Testis (tissue), 5 donors: ENCODE measurements at places on chromosomes 2 and 18.

GRCh38 chr2:219630770-219631405 is 3.5 kb downstream of the SLC4A3 start:
- peak; percentile 46 for DNase-seq

DNA sequence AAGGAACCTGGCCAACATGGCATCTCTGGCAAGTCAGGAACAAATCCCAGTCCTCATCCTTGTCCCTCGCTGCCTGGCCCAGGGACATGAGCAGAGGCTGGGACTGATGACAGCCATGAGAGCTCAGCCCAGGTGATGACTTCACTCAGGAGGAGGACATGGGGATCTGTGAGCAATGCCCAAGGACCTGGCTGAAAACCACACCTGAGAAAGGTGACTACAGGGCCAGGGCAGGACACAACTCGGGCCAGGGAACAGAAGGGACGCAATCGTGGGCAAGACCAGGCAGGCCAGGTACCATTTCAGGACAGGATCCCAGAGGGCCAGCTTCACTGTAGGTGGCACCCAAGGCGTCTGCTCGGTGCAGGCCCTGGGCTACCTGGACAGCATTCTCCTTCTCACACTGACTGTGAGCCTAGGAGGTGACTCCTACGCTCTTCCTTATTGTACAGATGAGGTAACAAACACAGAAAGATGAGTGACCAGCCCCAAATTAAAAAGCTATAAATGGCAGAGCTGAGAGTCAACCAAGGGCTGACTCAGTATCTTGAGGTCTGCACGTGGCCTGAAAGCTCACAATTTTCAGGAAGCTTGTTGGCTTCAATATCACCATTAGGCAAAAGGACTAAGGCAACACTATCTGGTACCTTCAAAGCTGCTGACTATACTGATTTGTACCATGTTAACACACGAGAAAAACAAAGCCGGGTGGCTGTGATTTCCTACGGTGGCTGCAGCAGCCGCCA is 141.1 kb downstream of the EIPR1 start:
- no peak for DNase-seq

GRCh38 chr2:33500177-33500576 is 23.7 kb downstream of the RASGRP3 start:
- no peak for DNase-seq

DNA sequence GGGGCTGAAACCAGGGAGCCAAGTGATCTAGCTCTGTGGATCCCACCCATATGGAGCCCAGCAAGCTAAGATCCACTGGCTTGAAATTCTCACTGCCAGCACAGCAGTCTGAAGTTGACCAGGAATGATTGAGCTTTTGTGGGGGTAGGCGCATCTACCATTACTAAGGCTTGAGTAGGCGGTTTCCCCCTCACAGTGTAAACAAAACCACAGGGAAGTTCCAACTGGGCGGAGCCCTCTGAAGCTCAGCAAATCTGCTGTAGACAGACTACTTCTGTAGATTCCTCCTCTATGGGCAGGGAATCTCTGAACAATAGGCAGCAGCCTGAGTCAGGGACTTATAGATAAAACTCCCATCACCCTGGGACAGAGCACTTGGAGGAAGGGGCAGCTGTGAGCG is 96.7 kb downstream of the CCDC148 start:
- DNase-seq: no peak

GRCh38 chr2:51760441-51760840 is 728.5 kb upstream of the NRXN1 start:
- no peak for DNase-seq

DNA sequence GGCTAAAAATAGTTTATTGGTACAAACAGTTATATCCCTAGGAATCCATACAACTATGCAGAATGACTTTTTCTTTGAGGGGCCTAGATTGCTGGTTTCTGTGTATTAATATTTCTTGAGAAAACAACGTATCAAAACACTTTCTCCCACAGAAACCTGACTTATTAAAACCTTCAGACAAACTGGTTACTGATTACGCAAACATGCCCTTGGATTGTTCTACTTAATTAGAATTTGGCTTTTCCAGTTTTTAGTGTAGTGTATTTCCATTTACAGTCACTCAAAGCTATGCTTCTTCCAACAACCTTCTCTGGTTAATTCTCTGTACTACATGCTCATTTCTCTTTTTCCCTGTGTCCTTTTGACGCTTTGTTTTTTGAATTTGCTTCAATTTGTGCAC is 20.0 kb downstream of the VAPA start:
- DNase-seq: no peak

DNA sequence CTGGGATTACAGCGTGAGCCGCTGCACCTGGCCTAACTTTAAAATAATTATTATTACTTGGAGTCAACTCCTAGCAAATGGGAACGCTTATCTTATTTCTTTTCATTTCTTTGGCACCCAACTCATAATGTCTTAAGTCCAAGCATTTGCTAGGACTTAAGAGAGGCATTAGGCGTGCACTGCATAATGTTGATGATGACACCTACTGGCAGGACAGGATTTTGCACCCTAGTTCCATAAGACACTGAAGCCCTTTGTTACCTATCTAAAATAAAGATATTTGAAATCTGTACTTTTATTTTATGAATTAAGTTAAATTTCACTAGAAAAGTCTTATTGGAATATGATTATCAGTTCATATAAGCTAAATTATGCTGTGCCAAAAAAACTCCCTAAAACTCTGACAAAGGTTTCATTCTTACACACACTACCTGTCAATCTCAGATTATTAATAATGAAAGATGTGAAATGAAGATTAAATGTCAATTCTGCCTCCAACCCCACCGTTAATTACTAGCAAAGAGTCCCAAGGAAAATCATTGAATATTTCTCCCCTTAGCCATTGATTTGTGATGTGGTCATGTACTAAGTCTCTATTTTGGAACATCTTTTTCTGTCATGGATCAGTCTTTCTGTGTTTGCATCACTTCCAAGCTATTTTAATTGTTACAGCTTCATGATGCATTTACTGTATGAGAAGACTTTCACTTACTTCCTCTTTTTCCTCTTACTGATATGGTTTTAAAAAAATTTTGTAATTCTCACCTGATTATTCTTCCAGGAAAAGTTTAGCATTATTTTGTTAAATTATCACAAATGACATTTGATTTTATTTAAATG is 12.7 kb upstream of the CDH2 start:
- peak; percentile 87 for DNase-seq

- peak; percentile 21 for DNase-seq
Measured at GRCh38 chr2:213238753-213239495, 45.3 kb upstream of the SPAG16 start.

- no peak for DNase-seq
Measured at GRCh38 chr2:165008730-165009315, 53.5 kb upstream of the SLC38A11 start.
